ENCODE measurements at places on chromosomes 1 and 21. TPM values are rescaled to one million over a fixed set of nuclear protein-coding genes. Genes with fewer than 3 reads are reported as not detected.

LAPTM5 gene
- polyA plus RNA-seq = 1.1 TPM

GRCh38 chr1:202642619-202643291, 67.5 kb downstream of the SYT2 start:
- DNase-seq = peak; percentile 58

GRCh38 chr1:207393610-207394009, 60.5 kb upstream of the CR2 start:
- no peak for DNase-seq

GRCh38 chr1:243601720-243602119, 248.3 kb downstream of the AKT3 start:
- DNase-seq = no peak

- no peak for DNase-seq
These were observed 1267.9 kb downstream of the MRPL39 start for GRCh38 chr21:24339406-24339805.

DNA sequence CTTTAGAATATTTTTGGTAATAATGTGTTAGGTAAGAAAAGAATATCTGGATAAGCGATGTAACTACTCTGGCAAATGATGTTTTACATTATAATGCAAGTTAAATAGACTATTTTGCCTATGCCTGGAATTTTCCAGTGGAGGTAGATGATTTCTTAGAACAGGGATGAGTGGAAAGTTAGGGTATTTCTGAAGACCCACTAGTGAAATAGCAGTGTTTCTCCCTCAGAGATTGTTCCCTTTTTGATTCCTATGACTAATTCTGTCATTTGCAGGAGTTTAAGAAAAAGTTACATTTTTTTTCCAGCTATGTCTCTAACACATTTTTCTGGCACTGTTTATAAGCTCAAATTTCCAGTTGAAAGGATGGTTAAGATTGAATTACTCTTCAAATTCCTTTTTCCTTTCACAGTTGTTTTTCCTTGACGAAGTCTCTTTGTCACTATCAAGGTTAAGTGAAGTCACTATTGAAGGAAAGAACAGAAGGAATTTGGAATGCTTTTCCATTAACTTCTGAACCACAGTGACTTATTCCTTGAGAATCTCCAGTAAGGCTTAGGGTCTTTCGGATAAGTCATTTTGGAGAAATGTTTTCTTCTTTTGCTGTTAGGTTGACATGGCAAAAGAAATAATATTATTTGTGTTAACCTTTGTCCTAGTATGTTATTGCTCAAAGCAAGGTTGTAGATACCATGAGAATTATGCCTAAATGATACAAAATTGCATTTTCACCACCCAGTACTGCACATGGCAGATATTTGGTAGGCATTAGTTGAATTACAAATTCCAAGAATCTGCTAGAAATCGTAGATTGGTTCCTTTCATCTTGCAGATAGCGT, 42.9 kb upstream of the ZNF326 start:
- DNase-seq = no peak

- DNase-seq = no peak
These were observed 8.8 kb upstream of the RNPC3 start for GRCh38 chr1:103516693-103517092.

GRCh38 chr1:156608036-156608674, 6.9 kb upstream of the GPATCH4 start:
- peak; percentile 65 for DNase-seq

GRCh38 chr1:181324797-181325616, 158.3 kb upstream of the CACNA1E start:
- no peak for DNase-seq

GRCh38 chr1:18936814-18937481, 19.5 kb downstream of the IFFO2 start:
- no peak for DNase-seq

DNA sequence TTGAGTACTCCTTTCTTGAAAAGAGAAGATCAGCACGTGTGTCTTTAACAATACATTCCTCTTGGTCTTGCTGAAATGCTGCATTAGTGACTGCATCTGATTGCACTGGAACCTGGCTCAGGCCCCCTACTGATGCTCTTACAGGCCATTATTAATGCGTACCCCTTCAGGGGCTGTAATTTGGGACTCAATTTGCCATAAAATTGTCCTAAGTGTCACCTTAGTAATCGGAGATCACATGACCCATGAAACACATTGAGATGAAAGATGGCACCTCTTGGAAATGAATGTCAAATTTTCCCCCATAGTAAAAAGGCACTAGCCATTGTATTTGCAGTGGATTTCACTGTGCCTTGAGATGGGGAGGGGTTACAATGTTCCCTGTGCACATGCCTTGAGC, 563.3 kb downstream of the KIF26B start:
- no peak for DNase-seq

DNA sequence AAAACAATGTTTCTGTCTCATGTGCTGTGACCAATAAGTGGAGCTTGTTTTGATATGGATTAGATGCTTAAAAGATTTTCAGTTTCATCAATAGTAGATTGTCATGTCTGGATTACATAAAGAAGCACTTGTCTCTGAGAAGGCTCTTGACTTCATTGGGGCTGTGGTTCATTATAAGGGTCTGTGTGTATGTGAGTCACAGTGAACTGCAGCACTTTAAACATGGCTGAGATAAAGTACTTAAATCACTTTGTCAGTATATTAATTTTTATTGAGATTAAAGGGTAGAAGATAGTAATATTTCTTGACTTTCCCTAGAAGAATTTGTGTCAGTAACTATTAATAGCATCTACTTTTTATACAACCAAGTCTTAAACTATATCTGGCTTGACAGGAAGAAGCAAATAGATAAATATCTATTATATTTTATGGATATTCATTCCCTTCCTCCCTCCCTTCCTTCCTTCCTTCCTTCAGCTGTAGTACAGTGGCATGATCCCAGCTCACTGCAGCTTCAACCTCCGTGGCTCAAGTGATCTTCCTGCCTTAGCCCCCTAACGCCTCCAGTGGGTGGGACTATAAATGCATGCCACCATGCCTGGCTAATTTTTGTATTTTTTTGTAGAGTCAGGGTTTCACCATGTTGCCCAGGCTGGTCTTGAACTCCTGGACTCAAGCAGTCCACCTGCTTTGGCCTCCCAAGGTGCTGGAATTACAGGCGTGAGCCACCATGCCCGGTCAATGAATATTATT, 48.8 kb downstream of the ZFYVE9 start:
- DNase-seq = no peak

DNA sequence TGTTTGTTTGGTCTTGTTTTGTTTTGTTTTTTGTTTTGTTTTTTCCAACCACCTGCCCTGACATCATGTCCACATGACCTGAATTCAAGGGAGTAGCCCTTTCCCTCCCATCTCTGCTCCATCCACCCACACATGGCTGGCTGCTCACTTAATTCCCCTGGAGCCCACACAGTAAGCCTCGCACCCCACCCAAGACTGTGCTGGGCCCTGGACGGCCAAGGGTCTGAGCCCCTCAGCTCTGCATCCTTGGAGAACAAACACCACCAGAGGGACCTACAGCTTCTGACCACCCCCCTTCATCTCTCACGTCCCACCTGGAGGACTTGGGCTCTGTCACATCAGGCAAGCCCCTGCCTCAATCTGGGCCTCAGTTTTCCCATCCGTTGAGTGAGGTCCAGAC, 39.1 kb downstream of the MATN1 start:
- DNase-seq = no peak

DNA sequence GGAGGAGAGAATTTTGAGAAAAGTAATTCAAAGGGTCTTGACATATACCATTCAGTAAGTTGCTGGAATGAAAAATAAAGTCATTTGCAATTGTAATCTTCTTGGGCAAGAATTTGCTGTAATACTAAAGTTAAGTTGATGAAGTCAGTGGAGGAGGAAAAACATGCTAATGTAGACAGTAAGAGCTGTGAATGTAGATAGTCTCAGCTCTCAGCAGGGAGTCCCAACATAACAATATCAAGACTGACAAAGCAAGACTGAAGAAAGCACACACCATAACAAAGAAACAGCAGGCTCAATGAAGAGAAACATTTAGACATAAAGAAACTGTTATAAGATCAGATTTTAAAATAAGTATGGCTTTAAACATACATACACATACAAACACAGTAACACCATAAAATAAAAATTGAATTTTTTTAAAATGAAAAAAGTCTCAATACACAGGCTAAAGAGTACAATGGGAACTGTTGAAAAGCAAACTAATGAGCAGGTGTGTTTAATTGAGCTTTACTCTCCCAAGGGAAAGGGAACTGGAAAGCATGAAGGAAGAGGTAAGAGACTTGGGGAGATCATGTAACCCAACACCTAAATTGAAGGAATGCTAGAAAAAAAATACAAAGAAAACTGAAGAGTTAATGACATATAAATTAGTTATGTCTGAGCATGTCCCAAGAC, 336.3 kb upstream of the NCAM2 start:
- no peak for DNase-seq

DNA sequence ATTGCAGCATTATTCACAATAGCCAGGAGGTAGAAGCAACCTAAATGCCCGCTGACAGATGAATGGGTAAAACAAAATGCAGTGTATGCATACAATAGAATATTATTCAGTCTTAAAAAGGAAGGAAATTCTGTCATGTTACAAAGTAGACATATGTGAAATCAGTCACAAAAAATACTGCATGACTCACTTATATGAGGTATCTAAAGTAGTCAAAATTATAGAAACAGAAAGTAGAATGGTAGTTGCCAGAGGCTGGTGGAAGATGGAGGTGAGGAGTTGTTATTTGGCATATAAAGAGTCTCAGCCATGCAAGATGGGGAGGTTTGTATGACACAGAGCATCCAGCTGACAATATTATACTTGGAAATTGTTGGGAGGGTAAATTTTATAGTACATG, 43.0 kb upstream of the EGLN1 start:
- DNase-seq = no peak
